ENCODE measurements at places on chromosomes 2 and 18.
A peak's percentile ranks its signal among the peaks of the same experiment; 100 is the strongest.

DNA sequence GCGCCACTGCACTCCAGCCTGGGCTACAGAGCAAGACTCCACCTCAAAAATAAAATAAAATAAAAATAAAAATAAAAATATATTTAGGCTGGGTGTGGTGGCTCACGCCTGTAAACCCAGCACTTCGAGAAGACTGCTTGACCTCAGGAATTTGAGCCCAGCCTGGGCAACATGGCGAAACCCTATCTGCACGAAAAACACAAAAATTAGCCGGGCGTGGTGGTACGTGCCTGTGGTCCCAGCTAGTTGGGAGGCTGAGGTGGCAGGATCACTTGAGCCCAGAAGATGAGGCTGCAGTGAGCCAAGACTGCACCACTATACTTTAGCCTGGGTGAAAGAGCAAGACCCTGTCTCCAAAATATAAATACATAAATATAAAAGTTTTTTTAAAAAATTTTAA lies 6.4 kb downstream of the RTN4 start:
- no peak for DNase-seq

GRCh38 chr18:49476664-49477411 lies 10.2 kb downstream of the C18orf32 start:
- DNase-seq = peak; percentile 86

DNA sequence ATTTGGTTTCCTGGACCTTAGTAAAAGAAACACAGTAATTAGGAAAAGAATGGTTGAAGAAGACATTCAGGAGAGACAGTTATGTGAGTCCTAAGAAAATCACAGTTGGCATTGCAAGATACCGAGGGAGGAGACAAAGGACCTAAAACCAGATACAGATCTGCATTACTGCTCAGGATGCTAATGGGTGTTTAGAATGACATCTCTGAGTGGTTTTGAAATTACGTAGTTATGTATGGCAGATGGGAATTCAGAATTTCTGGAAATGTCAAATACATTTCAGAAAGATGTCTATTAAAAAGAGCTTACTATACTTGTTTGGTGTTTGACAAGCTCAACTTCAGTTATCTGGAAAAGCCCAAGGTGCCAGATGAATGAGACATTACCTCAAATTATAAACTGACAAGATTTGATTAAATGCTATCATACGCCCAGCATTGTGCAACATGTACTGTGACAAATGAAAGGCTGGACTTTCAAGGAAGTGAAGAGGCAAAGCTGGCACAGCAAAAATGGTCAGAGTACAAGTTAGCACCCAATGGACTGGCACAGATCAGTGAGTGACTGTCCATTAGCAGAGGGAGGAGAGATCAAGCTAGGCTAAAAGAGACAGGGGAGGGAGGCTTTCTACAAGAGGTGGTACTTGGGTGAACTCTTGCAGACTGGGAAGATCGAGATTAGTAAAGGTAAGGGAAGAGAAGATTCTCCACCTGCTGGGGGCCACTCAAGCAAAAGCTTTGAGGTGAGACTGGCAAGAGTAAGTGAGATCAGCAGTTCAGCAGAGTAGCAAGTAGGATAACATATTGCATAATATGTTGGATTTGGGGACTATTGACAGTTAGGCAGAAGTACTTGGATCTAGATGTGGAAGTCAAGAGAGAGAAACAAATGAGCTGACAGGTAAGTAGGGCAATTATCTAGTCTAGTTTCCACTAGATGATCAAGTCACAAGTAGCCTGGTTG lies 168.9 kb downstream of the CYRIA start:
- no peak for DNase-seq

DNA sequence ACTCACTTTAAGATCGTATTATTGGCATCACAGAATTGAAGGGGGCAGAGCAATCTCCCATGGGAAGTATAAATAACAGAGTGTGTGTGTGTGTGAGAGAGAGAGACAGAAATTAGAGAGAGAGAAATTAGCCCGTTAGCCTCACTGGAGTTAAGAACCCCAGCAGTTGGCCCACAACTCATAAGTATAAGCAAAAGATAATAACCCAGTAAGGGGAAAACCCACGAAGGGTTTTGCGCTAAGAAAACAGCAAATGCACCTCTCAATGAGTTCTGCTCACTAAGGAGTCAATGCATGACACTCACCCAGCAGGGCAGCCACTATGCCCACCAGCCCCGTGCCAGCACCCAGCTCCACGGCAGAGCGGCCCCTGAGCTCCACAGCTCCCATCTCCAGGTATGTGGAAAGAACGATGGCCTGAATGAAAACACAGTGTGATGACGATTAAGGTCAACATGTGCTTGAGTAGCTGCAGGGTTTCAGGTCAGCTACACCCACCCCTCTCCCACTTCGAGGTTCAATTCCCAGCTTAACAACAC lies 3.6 kb downstream of the METTL21A start:
- no peak for DNase-seq

GRCh38 chr2:162677476-162677875 lies 161.1 kb downstream of the KCNH7 start:
- peak; percentile 73 for DNase-seq

GRCh38 chr2:45681675-45682074 lies 30.2 kb downstream of the PRKCE start:
- peak; percentile 82 for DNase-seq
